ENCODE measurements at places on chromosomes 5 and 9.

DNA sequence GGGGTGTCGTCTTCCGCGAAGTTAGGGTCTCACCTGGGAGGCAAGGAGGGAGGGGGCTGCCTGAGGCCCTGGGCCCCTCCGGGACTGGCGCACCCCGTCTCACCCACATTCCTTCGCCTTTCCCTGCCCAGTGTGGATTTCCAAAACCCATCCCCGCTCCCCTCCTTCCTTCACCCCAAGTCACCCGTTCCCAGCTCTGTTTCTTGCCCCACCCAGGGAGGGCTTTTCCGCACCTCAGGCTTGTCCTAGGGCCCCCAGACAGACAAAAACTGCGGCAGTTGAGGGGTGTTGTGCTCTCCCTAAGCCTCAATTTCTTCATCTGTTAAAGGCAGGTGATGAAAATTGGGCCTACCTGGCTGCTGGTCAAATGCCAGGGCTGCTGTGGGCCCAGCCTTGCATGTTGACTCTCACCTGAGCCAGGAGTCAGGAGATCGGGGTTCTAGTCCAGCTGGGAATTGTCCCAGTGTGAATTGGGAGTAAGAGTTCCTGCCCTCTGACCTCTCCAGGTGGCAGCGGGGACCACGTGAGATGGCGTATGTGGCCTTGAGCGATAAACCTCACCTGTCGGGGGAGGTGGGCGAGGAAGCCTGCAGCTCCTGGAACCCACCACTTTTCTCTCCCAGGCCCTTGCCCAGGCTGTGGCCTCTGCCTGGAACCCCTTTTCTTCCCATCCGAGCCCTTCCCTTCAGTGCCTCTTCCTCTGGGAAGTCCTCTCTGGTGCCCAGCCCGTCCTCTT, 143.4 kb upstream of the IER5L start:
- no peak for DNase-seq

DNA sequence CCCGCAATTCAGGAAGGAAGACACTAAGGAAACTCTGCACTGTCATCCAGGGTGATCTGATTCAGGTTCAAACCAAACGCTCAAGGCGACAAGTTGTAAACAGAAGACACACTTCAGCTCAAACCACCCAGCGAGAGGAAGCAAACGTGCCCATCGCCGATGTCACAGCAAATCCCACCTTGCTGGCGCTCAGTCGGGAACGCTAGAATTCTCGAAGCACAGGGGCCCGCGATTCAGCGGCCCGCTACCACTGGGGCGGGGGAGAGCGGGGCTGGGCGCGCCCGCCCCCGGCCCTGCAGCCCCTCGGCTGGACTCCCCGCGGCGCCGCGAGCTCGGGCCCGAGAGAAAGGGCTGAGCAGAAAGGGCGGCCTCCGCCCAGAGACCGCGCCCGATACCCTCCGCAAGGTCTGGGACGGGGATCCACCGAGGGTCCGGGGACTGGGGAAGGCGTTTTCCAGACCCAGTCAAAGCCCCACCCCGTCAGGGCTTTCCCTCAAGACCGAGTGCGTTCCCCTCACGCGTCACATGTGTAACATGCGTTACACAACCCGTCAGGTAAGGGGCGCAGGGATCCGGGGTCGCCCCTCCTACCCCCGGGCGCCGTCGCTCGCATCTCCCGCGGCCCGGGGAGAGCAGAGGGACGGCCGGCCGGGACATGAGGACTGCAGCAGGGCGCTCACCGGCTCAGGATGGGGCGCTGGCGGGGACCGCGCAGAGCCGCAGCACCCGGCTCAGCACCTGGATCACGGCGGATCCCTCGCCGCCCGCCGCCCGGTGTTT, 469 bp downstream of the AGTPBP1 start:
- peak; percentile 59 for DNase-seq

DNA sequence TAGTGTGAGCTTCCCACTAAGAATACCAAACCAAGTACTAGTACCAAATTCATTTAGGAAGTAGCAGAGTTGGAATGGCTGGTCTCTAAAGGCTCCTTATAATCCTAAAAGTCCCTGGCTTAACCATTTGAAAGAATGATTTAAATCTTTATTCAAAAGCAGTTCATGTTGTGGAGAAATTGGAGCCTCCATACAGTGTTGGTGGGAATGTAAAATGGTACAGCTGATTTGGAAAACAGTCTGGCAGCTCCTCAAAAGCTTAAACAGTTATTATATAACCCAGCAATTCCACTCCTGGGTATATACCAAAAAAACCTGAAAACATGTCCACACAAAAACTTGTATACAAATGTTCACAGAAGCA, 2.9 kb downstream of the PLIN2 start:
- DNase-seq = no peak

DNA sequence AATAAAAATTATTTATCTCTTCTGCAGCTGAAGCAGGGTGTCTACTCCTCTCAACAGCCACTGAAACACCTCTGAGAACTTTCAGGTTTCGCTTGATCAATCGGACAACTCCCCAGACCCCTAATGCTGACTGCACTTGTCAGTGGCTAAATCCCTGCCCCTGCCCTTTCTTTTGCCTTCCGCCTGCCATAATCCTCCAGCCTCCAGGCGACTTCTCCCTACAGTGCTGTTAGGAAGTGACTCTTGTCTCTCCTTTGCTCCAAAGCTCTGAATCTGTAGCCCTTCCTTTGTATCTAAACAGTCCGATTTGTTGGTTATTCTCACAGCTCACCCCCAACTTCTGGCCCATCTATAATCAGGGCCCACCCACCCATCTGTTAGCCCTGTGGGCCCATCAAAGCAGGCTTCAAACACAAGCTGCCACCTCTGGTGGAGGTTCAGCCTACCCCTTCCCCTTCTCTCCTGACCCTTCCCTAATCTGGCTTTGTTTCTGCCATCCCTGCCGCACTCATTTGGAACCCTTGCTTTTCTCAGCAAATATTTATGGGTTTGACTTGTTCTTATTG, 53.7 kb upstream of the IFNK start:
- no peak for DNase-seq

DNA sequence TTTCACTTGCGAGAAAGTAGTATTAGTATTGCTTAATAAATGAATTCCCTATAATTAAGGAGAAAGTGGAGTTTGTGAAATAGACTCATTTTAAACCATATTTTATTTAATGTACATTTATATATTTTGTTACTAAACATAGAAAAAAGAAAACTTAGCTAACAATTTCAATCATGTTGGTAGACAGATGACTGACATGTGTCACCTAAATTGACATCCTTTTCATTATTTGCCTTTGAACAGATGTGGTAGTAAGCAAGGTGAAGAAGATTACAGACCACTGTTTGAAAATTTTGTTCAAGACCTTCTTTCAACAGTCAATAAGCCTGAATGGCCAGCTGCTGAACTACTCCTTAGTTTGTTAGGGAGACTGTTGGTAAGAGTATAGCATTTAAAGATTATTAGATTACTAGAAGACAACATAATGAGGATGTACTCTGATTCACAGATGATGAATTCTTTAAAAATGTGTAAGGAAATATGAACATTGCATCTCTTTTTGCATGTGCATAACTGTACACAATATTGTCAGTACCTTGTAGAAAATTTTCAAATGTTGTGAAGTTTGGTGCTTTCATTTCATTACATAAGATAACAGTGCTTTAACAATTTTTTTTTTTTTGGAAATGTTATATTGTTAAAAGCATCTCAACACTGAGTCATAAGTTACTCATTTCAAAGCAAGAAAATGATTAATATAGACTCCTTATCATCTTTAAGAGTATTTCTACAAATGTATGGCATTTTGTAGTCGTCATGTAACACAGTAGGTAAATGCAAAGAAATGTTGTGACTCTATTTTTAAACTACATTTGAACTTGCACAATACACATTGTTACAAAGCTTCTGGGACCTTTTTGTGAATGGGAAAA, 139.5 kb downstream of the NIPBL start:
- peak; percentile 73 for DNase-seq

- peak; percentile 78 for DNase-seq
These were observed 318.8 kb downstream of the PIK3R1 start for GRCh38 chr5:68534131-68534940.

DNA sequence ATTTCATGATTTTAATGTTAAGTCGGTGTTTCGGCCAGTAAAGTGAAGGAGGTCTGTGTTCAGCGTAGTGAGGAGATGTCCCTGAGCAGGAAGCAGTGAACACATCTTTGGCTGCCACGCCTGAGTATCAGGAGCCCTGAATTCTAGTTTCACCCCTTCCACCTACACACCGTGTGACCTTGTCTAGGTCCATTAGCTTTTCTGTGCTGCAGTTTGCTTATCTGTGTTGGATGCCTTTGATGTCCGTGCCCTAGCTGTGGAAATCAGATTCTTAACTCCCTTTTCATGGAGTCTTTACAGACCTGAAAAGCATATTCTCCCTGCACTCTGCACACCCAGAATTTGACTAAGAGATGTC, 601 bp downstream of the FBXO38 start:
- peak; percentile 45 for DNase-seq

DNA sequence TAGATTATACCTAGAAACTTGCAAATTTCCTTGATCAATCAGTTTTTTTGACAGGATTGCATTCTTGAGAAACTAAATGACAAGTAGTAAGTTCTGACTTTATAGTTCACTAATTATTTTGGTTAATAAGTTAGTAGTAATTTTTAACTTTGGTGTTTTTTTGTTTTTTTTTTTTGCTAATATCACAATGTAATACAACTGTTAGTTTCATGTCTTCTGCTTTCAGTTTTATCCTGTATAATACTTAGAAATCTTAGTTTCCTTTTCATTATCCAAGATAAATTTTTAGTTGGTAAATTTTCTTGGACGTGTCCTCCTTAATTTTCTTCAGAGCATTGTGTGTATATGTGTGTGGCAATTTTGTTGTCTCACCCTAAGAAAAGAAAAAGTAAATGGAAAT, 57.8 kb downstream of the CWC27 start:
- DNase-seq = no peak

DNA sequence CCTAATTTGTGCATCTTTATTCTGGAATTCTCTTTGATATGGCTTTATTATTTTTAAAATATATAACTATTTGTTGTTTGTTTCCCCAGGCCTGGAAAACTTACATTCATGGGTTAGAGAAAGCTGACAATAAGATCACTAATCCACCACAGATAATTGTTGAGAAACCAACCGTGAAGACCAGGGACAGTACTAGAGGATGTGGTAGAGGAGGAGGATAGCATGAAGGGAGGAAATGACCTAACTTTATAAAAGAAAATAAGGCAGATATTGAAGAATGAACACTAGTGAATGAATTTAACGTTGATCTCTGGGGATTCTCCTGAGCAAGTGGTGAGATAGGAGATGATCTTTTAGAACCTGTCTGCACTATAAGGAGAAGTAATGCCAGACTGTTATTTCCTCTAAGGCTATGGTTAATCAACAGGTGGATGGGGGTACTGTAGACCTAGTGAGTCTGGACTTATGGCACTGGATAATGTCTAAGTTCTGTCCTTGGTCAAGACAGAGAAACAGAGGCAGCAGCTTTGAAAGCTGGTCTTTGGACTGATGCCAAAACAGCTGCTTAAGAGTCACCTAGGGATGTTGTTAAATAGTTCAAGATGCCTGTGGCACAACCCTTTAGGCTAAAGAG, 52.4 kb downstream of the NREP start:
- no peak for DNase-seq

GRCh38 chr5:177310757-177311391, 824 bp downstream of the MXD3 start:
- DNase-seq = peak; percentile 83

DNA sequence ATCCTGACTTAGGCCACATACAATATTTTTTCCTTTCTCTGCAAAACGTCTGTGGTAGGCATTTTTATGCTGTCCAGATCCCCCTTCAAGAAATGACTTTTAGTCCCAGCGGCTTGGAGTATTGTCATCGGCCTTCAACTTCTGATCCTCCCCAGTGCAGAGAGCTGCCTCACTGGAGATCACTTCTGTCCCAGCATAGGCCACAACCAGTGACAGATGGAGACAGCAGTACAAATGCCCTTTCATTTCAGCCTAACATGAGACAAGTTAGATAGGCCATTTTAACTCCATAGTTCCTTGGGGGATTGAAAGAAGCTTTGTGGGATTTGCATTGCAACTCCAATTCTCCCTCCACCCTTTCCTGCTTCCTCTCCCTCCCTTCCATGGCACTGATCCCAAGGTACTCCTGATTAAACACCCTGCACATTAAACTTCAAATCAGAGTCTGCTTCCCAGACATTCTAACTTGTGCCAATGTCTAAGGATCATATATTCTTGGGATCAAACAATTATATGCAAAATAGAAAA, 3.2 kb upstream of the MAMDC2 start:
- DNase-seq = no peak

- no peak for DNase-seq
These were observed 246.9 kb downstream of the MPDZ start for GRCh38 chr9:13032585-13032984.

GRCh38 chr5:13943676-13944075, 812 bp downstream of the DNAH5 start:
- DNase-seq = no peak

- peak; percentile 31 for DNase-seq
These were observed 40.3 kb downstream of the NEK6 start for GRCh38 chr9:124297915-124298645.

- no peak for DNase-seq
These were observed 412.7 kb upstream of the SMC2 start for GRCh38 chr9:103681435-103681834.

DNA sequence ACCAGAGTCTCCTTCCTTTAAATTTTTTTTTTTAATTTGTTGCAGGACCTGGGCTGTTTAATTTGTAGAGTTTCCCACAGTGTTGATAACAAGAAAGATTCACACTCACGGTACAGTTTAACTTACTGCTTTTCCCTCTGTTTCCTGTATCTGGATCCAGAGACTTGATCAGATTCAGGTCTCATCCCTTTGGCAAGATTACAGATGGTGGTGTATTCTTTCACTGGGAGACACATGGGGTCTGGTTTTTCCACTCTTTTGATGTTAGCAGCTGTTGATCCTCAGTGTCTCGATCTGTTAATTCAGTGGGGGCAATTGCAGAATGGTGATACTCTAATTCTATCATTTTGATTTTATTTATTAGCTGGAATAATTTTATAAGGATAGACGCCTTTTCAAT, 75.4 kb upstream of the TNFAIP8 start:
- DNase-seq = no peak

- no peak for DNase-seq
These were observed 21.0 kb upstream of the ALDH1B1 start for GRCh38 chr9:38371495-38371894.

DNA sequence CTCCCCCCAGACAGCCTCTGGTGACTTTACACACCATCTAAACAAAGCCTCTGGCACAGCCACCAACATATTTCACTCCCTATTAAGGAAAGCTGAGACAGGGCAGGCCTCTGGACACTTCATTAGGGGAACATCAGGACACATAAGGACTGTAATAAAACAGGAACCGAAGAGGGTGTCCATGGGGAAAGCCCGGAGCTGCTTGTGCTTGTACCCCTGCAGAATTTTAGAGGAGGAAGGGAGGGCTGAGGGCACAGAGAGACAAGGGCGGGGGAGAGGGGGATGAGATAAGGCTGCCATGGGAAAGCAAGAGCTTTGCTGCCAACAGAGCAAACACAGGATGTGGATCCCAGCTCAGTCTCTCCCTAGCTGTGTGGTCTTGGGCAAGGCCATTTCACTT, 138.4 kb downstream of the ASTN2 start:
- DNase-seq = no peak
